Stimulated activated CD4-positive, alpha-beta T cell treated with anti-CD3 and anti-CD28 coated beads, Interleukin-4, amount 100 ng/mL, for 48 hours (primary cell): ENCODE measurements at places on chromosomes 12 and 14.

- no peak for DNase-seq
These were observed 116.1 kb downstream of the DUSP6 start for GRCh38 chr12:89236237-89236636.

DNA sequence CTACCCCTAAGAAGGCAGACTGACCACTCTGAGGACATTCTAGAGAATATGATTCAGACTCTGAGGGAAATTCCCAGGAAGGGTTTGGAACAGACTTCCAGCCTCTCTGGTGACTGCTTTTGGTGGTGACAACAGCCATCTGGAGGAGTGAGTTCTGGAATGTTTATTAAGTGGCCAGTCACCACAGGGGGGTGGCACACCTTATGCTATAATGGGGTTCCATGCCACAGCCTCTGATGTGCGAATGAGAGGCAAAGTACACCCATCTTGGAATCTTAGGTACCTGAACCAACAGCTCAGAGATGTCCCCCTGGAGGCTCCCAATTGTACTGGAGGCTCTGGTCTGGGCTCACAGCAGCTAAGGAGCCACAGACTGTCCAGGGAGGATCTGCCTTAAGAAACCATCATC lies 9.5 kb upstream of the TINF2 start:
- no peak for DNase-seq

GRCh38 chr12:69657376-69658137 lies 41.5 kb downstream of the BEST3 start:
- DNase-seq = no peak

DNA sequence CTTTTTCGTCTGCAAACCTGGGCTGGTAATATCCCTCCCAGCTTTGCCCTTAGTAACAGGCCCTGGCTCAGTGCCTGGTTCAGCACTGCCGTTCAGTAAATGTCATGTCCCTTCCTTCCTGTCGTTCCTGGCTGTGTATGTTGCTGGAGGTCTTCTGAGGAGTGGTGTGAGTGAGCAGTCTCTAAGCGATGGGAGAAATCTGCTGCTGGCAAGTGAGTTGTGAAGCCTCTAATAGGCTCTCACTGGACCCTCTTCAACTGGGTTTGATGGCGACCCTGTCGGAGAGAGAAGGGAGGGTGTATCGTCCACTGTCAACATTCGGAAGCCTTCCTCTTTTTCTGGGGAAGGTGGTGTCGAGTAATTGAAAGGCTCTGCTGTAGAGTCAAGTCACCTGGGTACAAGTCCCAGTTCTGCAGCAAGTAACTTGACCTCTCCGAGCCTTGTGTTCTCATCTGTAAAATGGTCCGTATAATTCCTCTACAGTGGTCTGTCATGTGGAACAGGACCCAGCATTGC lies 62.8 kb downstream of the HRK start:
- DNase-seq = peak; percentile 2

GRCh38 chr12:98771811-98772752 lies 127.0 kb downstream of the APAF1 start:
- DNase-seq = no peak

DNA sequence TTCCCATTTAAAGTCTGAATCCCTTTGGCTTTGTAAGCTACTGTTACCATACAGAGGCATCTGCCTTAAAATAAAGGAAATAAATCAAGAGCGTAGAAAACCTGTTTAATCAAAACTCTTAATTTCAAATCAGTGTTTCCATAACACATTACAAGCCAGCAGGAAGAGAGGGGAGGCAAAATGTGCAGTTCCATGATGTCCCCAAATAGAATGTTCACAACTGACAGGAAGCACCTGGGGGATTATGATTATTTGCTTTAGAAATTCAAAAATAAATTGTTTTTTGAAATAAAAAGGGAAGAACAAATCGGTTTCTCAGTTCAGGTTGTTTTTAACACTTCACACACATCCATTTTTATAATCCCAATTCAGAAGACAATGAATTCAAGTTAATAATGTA lies 21.4 kb downstream of the SOCS2 start:
- no peak for DNase-seq

DNA sequence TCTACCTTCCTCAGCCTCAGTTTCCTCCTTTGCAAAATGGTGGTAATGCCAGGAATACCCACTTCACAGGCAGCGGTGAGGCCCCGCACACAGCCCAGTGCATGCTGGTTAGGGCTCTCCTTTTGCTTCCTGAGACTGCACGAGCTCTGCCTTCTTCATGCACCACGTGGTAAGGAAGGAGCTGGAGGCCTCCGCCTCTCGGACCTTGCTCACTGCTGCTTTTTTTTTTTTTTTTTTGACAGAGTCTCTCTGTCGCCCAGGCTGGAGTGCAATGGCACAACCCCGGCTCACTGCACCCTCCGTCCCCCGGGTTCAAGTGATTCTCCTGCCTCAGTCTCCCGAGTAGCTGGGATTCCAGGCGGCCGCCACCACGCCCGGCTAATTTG lies 18.1 kb downstream of the TAMALIN start:
- DNase-seq = peak; percentile 52

DNA sequence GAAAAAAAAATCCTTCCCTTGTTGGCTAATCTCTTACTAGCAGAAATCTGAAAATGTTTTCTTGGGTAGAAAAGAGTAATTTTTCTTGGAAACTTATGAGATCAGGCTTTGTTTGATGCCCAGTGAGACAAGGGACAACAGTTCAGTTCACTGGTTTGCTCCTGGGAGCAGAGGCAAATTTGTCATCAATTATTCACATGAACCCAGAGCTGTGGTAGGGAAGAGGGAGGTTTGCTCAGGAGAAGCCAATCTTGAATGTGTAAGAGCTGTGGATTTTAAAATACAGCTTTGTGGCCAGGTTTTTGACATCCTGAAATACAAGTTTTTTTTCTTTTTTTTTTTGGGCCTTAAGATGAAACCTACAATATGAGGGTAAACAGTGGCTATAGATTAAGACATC lies 426.6 kb downstream of the ATP23 start:
- no peak for DNase-seq
